ENCODE measurements at places on chromosomes 2 and 18.

- peak; percentile 28 for DNase-seq
Observed at GRCh38 chr2:226159875-226160479, 639.6 kb downstream of the IRS1 start.

GRCh38 chr2:153912798-153913396 is 41.2 kb downstream of the GALNT13 start:
- no peak for DNase-seq

DNA sequence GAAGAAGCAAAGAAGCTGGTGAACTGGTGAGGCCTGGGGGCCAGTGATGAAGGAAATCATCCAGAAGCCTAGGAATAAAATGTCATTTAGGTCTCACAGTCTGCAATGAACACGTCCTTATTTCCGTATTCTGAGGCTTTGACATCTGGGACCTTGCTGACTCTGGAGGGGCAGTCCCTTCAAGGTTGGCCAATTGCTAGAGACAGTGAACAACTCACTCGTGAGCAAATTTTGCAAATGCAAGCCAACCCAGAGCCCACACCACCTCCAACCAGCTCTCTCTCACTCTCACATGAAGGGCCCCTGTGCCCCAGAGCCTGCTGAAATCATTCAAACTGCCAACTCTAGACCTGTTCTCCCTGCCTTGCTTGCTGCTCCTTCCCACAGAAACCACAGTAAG is 279.1 kb upstream of the LYPD1 start:
- no peak for DNase-seq

DNA sequence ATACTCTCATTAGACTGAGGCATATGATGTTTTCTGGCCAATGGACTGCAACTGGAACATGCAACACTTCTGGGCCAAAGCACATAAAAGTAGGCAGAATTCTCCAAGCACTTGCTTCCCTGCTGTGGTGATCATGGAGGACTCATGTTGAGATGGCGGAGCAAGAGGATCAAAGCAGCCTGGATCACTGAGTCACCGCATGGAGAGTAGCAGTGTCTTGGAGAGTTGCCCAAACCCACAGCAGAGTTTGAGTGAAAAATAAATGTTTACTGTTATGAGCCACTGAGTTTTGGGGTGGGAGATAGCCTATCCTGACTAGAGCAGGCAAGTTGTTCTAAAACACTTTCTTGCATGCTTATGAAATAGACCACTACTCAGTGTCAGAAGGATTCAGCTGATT is 359.5 kb downstream of the ZNF521 start:
- DNase-seq: peak; percentile 68

DNA sequence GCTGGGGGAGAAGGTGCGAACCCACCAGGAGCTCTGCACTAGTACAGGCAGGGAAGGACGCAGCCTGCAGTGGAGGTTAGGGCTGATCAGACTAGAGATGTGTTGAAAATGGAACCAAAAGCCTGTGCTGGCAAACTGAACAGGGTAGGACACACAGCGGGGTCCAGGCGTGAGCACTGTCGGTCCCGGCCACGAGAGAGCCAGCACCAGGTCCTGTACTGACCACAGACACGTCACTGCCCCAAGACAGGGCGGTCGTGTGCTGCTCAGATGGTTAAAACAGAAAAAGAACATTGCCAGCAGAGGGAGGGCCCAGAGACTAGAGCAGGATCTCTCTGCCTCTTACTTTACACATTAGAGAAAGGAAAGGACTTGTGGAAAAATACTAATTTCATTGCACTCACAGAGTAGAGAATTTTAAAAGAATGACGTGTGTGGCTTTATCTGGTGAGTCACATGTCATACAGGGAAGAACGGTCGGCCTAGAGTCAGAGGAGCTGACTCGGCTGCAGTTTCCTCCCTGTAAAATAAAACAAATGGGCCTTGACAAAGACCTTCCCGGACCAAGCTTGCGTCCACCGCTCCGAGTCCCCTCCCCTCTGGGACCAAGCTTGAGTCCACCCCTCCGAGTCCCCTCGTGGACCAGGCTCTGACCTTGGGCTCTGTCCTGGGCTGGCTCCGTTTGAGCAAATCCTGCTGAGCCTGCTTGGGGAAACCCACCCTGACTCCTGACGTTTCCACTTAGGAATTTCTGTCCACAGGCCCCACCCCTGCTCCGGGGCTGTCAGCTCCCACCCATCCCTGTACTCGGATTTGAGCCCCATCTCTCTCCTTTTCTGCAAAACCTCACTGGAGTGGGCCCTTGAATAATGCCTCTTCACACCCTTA is 16.7 kb upstream of the ADI1 start:
- peak; percentile 91 for DNase-seq

DNA sequence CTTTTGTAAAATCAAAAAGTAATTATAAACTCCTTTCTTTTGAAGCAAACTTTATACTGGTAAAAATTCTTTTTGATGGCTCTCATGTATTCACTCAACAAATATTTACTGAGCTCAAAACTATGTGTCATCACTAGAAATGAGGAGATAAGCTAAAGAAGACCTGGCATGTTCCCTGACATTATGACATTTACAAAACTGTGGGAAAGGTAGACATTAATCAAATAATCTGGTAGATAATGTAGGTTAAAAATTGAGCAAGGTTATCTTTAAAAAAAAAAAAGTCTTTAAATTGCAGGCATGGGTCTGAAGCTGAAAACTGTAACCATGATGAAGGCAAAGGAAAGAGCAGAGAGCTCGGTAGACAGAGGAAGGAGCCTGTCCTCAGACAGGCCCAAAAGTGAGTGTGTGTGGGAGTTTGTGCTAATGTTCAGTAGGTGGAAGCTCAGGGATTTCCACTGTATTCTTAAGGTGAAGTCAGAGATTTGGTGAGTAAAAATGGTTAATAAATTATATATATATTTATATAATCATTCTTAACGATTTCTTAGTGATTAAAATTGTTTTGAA is 612.9 kb downstream of the LRP1B start:
- no peak for DNase-seq

- peak; percentile 96 for DNase-seq
Observed at GRCh38 chr18:41940506-41941215, 14.4 kb upstream of the PIK3C3 start.

DNA sequence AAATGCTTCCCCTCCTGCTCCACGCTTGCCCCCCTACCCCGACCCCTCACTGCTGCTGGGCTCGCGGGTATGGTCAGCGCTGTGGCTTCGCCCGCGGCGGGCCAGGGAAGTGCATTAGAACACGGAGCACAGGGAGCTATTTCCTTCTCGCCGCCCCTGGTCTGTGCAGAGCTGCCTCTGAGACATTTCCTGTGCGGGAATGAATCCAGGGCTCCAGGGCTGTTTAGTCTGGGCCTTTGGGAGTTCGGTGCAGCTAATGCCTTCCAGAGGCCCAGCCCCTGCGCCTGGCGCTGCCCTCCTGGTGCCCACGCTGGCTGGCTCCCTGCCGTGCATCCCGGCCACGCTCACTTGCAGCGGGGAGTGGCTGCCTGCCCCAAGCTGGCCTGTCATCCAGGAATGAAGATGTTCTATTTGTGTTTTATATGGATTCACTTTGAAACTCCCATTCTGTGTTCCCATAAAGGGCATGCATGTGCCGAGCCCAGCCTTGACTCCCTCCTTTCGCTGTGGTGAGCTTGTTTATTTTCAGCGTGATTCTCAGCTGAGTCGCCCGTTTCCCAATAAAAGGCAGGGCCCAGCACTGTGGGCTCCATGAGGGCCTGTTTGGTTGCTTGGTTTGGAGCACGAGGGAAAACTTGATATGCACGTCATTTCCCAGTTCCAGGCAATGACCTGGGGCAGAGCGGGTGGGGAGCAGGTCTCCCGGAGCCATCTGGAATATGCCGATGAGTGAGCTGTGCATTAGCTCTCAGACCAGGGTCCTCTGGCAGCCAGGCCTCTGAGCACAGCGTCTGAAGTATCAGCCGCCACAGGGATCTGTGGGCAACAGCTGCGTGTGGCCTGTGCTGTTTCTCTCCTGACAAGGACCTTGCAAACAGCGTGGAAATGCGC is 42.7 kb downstream of the SH3RF3 start:
- DNase-seq: peak; percentile 96

- DNase-seq: no peak
Observed at GRCh38 chr2:48430528-48431094, 99.3 kb upstream of the STON1 start.

DNA sequence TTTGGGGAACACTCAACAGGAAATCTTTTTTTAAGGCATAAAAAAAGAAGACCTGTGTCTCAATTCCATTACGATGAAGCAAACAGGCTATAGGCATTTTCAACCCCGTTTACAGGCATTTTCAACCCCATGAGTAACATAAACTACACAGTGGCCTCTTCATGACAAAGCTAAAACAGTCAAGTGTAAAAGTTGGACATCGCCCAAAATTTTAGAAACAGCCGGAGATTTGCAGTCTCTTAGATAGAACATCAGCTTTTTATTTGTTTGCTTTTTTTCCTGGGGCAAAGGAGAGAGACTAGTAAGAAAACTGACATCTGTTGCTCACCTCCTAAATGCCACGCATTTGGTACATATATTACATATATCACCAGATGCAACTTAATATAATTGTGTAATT is 173.7 kb downstream of the CMPK2 start:
- DNase-seq: no peak

- no peak for DNase-seq
Observed at GRCh38 chr18:48334845-48335244, 74.3 kb downstream of the ZBTB7C start.

- DNase-seq: no peak
Observed at GRCh38 chr18:3679241-3679640, 229.3 kb downstream of the TGIF1 start.

- DNase-seq: no peak
Observed at GRCh38 chr2:23500836-23501235, 115.9 kb downstream of the KLHL29 start.

GRCh38 chr2:216139884-216140283 is 30.7 kb downstream of the XRCC5 start:
- DNase-seq: peak; percentile 16

DNA sequence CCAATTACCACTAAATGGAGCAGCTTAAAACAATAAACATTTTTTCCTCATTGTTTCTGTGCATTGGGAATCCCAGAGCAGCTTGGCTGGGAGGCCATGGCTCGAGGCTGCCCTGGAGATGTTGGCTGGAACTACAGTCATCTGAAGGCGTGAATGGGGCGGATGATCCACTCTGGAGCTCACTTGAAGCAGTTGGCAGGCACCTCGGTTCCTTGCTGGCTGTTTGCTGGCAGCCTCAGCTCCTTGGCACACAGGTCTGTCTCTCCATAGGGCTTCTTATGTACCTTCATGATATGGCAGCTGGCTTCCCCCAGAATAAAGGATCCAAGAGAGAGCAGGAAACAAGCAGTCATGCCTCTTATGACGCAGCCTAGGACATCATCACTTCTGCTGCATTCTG is 227.0 kb upstream of the COPS8 start:
- no peak for DNase-seq

DNA sequence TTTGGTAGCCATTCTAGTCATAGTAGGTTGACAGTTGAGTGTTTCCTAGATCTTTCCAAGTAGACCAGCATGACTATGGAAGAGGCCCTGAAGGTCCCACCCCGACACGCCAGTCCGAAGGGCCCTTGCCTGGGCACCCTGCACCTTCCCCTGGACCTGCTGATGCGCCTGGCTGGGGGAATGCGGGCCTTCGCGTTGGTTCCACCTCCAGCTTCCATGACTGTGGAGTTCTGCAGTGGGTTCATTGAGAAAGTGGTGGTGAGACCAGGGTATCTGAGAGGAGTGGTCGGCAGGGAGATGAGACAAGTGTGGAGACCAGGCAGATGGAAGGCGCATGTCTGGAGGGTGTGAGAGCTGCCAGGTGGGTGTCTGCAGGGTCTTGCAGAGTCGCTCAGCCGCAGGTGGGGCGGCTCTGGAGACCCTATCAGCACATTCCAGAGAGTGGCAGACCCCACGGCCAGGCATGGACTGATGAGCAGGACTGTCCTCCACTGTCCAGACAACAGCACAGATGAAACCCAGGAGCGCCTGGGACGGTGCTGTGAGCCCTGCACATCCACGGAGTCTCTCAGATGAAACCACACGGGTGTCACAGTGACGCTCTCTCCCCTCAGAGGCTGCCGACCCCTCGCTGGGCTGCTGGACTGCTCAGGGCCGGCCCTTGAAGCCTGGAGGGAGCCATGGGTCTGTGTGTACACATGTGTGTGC is 182.5 kb upstream of the HDAC4 start:
- DNase-seq: no peak

GRCh38 chr2:232772531-232772930 is 3.8 kb downstream of the KCNJ13 start:
- no peak for DNase-seq

DNA sequence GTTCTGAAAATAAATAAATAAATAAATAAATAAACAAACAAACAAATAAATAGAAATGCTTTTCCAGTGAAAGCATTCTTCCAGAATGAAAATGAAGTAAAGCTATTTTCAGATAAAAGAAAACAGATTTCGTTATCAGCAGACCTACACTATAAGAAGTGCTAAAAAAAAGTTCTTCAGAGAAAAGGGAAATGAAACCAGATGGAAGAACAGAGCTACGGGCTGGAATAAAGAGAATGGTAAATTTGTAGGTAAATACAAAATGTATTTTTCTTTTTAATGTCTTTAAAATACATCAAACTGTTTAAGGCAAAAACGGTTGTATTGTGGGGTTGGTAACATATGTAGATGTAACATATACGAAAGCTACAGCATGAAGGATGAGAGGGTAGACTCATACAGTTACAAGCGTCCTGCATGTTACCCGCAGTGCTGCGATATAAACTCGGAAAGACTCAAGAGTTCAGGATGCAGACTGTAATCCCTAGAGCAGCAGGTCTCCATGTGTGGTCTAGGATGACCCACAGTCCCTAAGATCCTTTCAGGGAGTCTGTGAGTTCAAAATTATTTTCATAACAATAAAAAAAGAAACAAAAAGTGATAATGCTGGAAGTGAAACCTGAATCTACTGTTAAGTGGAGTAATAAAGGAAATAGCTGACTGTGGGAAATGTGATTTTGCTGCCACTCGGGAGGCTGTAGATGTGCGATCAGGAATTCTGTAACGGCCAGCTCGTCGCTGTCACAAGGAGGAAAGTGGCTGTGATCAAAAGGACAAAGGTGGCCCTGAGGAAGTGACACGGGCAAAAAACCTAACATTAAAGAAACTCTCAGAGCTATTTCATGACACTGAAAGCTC is 5.3 kb upstream of the RAB12 start:
- no peak for DNase-seq

- no peak for DNase-seq
Observed at GRCh38 chr18:41004324-41004723, 950.7 kb upstream of the PIK3C3 start.

- DNase-seq: peak; percentile 70
Observed at GRCh38 chr2:177392373-177393202, at the start of gene AGPS. AGPS (plus strand) TSS chr2:177392773; CDS start chr2:177392790, 17 bp downstream.

DNA sequence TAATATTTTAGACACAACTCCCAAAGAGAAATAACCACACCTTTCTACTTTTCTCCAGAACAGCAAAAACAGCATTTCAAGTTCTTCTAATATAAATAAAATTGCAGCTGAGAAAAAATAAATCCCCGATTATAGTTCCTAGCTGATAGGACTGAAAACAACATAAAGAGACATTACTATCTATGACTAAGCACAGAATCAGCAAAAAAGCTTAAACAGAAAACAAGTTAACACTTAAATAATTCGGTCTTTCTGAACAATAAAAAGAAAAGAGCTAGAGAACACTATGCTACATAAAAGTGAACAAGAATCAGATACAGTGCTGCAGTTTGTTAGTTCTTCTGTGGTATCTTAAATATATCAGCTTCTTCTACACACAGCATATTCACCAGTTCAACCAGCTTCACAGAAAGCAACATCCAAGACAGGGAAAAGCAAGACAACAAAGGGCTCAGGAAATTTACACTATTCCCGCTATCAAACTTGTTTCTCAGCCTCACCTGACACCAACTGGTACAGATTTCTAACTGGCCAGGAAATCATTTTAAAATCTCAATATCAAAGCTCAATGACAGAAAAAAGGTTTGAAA is 28.6 kb downstream of the FEZ2 start:
- peak; percentile 62 for DNase-seq
